Cardiac septum (tissue), 1 donor: ENCODE measurements at places on chromosomes 5 and 9. TPM values are rescaled to one million over a fixed set of nuclear protein-coding genes. Genes with fewer than 3 reads are reported as not detected.

The LCN6 gene
- 4.5 TPM for total RNA-seq

DNA sequence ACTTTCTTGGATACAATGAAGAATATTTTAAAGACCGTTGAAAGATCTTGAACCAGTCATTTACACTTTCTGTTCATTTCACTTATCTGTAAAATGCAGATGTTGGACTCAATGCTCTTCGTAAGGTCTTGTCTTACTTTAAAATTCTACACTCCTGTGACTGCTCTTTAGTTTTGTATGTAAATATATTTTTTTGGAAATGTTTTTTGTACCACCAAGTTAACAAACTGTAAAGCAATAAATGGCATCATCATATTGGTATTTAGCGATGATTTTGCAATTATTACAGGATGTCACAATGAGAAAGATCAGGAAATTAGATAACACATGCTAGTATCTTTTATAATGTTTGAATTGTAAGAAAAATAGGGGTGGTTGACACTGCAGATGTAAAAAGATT lies 80.8 kb upstream of the GNAQ start:
- no peak for DNase-seq

- no peak for DNase-seq
Observed at GRCh38 chr5:109961751-109962150, 272.0 kb downstream of the MAN2A1 start.

GRCh38 chr5:50887889-50888633 lies 221.6 kb downstream of the PARP8 start:
- DNase-seq, result no peak

- peak; percentile 81 for DNase-seq
Observed at GRCh38 chr5:112419164-112419985, at the start of gene EPB41L4A. TSS of gene EPB41L4A (minus strand) at chr5:112419277. CDS start at chr5:112419039, 238 bp downstream.

GRCh38 chr9:112112941-112113681 lies 62.0 kb downstream of the SUSD1 start:
- DNase-seq, result no peak

DNA sequence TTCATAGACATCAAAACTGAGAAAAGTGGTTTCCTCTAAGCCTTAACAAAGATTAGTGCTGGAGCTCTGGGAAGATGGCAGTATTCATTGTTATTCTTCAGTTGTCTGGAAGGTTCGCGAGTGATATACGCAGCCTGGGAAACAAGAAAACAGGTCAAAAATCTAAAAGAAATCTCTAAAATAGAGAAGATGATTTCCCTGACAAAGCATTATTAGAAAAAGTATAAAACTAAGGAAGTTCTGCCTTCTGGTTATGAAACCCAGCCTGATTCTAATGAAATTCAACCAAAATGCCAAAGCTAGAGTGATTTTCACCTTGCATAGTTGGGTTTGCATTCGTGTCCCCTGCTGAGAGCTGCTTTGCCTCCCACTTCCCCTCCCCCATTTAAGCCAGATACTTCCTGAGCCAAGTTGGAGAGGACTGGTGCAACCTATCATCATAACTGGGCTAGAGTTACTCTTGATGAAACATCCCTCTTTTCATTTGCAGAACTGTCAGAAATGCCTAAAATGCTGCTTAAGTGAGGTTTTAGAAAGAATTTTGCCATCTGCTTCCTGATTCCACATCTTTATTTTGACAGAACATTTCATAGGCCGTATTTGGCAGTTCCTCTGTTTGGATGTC lies 48.4 kb downstream of the NDFIP1 start:
- no peak for DNase-seq

- no peak for DNase-seq
Observed at GRCh38 chr5:170832241-170832640, 29.6 kb upstream of the RANBP17 start.

The SLC46A2 gene
- 0.16 TPM for total RNA-seq

- no peak for DNase-seq
Observed at GRCh38 chr5:159131951-159132350, 32.2 kb upstream of the EBF1 start.

DNA sequence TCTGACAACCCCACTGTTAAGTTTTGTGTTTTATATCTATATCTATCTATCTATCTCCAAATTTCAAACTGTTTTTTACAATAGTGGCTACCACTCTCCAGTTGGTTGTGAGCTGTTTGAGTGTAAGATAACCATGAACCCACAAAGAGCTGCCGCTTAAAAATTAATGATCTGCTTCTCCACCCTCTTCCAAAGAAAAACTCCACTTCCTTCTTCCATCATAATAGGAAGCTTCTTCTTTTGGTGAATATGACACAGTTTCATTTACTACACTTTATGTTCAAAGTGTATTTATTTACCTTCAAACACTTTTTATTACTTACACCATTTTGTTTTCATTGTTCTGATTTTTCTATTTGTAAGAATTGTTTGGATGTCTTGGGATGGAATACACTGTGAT lies 37.9 kb downstream of the SPZ1 start:
- DNase-seq, result no peak

The SERF1A gene
- total RNA-seq, result 1.8 TPM

The PCDHA10 gene
- total RNA-seq, result 0.30 TPM

GRCh38 chr5:73642344-73642743 lies 16.3 kb downstream of the ARHGEF28 start:
- no peak for DNase-seq

- DNase-seq, result no peak
Observed at GRCh38 chr9:109742776-109743348, 37.1 kb upstream of the PALM2AKAP2 start.
